Bronchial epithelial cell (primary cell): ENCODE measurements at places on chromosomes 6 and 20. TPM values are rescaled to one million over a fixed set of nuclear protein-coding genes. Genes with fewer than 3 reads are reported as not detected.
A peak's percentile ranks its signal among the peaks of the same experiment; 100 is the strongest.

DNA sequence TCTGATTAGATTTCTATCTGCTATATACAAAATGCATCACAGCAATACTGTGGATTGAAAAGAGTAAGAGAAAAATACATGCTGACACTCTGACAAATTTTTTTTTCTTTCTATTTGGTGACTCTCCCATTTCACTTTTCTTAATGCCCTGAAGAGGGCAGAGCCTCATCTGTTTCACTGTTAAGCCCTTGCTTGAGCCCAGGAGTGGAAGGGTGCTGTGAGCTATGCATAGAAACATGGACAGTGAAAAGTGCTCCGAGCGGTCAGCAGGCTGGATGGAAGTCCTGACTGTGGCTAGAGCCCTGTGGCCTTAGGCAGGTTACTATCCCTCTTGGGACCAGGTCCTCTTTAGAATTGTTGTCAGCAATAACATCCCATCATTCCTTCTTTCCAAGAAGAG lies 17.4 kb upstream of the CSE1L start:
- peak; percentile 4 for DNase-seq

DNA sequence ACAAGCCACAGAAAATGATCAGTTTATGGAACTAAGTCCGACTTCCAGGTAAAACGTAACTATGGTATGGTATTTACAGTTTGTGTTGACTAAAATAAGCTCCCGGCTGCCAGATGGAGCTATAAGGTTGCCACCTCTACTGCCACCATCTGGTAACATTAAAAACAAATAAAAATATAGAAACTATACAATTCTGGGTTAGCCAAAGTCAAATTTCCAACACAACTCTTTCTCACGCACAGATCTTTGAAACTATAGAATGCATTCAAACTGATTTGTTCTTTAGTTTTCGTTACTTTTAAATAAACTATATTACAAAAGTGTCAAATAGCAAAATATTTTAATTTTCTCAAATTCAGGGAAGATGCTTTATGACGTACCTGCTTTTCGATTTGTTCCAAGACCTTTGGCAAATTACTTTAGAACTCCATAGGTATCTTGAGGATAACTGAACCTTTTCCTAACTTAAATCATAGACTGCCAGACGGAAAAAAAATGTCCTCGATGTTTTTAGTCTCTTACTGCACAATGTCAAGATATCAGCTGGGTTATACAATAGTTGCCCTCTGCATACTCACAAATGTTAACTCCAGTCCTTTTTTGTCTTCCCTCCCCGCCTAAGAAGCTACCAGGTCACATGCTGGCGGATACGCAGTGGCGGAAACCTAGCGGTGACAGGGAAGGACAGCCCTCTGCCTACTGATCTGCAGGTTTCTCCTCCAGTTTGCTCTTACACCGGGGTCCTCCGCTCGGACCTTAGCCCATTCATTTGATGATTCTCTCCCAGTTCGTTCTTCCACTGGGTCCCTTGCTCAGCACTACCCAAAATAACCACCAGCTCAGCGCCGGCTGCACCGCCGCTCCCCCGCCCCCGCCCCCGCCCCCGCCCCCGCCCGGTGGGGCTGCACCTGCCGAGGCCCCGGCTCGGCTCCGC lies 888 bp downstream of the SLC17A5 start:
- peak; percentile 57 for DNase-seq

- peak; percentile 66 for DNase-seq
These were observed 122.8 kb upstream of the B3GAT2 start for GRCh38 chr6:71079677-71080076.

GRCh38 chr20:51542033-51542570 lies 417 bp downstream of the NFATC2 start:
- DNase-seq: no peak

DNA sequence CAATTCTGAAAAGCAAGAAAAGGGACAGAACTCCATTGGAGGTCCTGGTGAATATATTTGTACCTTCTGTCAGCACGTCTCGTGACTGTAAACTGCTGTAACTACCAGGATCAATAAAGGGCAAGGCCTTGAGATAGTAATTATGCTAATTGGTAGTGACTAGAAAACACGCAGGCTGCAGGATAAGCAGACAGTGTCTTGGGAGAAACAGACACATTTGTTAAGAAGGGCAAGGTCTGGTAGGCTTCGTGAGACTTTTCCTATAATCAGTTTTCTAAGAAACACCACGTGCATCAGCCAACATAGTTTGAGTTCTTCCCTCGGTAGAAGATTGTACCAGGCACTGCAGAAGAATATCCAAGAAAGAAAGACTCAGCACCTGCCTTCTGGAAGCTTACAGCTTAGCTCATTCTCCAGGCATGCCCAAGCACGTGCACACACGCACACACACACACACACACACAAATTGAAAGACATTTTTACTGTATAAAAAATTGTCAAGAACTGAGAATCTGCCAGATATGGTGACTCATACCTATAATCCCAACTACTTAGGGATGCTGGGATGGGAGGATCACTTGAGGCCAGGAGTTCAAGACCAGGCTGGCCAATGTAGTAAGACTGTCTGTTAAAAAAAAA lies 167.0 kb upstream of the SASH1 start:
- peak; percentile 56 for DNase-seq

DNA sequence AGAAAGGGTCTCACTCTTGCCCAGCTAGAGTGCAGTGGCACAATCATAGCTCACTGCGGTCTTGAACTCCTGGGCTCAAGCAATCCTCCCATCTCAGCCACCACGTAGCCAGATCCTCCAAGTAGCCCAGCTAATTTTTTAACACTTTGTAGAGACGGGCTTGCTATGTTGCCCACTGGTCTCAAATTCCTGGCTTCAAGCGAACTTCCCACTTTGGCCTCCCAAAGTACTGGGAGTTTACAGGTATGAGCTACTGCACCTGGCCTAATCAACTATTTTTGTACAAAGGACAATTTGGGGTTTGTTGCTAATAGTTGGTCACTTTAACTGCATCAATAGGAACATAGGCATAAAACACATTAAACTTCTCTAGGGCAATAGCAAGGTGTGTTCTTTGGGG lies 29.9 kb upstream of the SYNCRIP start:
- no peak for DNase-seq

The AIF1 gene
- not detected in 2 replicates for total RNA-seq

GRCh38 chr20:44765091-44765490 lies 19.4 kb downstream of the KCNK15 start:
- no peak for DNase-seq

The DDR1 gene
- 149 and 194 TPM in 2 replicates for total RNA-seq

DNA sequence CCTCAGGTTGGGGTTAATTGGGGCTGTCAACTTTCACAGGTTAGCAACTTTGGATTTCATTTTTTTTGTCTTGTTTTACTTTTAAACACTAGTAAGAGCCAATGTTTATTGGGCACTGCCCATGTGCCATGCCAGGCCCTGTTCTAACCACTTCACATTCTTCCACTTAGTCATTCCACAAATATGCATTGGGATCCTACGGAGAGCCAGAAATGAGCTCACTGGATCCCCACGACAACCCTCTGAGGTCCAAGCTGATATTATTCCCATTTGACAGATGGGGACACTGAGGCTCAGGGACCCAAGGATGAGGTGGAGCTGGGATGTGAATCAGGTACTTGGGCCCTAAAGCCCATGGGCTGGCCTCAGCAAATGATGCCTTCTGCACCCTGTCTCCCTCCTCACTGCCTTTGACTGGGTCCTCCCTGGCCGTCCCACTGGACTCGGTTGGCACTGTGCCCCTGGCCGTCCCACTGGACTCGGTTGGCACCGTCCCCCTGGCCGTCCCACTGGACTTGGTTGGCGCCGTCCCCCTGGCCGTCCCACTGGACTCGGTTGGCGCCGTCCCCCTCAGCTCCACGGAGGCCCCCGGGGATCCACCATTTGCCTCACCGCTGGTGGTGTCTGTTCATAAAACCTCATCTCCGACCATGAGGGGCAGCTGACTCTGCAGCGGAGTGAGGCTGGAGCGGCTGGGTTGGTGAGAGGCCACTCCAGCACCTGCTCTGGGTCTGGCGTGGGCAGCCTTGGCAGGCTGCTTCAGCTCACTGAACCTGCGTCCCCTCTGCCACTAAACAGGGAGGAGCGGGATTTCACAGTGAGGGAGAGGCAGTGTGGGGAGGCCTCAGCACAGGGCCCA lies 4.8 kb upstream of the PMEPA1 start:
- peak; percentile 84 for DNase-seq

DNA sequence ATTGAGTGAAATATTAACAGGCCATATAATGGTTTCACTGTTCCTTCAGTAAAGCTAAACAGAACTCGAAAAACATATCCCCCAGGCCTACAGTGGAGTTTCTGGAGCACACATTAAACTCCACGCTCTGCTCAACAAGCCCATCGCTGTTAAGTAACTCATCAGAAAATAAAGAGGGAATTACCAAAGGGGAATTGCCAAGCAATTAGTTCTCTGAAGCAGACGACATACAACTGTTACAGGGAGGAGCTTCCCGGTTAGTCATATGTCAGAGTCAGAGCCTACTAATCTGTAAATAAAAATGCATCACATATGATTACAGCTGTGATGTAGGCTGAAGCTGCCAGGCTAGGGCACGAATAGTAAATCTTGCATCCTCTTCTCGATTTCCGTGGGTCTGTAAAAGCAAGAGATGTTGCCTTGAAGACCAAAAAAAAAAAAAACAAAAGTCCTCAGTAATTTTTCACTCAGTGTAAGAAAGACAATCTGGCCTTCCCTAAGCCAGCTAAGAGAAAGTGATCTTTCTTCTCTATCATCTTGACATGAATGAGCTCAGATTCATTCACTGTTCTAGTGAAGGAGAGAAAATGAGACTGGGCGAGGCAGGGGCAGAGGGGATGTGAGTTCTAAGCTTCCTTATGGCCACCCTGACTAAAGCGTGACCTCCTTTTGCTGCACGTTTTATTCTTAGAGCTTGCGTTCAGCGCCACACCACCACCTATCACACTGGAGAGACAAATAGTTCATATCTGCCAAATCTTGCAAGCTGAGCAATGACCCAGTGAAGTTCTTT lies 13.8 kb downstream of the ATXN1 start:
- DNase-seq: peak; percentile 93
